ENCODE measurements at places on chromosomes 1 and 21. TPM values are rescaled to one million over a fixed set of nuclear protein-coding genes. Genes with fewer than 3 reads are reported as not detected.

- DNase-seq = peak; percentile 70
Measured at GRCh38 chr21:31901315-31901714, 28.5 kb downstream of the HUNK start.

DNA sequence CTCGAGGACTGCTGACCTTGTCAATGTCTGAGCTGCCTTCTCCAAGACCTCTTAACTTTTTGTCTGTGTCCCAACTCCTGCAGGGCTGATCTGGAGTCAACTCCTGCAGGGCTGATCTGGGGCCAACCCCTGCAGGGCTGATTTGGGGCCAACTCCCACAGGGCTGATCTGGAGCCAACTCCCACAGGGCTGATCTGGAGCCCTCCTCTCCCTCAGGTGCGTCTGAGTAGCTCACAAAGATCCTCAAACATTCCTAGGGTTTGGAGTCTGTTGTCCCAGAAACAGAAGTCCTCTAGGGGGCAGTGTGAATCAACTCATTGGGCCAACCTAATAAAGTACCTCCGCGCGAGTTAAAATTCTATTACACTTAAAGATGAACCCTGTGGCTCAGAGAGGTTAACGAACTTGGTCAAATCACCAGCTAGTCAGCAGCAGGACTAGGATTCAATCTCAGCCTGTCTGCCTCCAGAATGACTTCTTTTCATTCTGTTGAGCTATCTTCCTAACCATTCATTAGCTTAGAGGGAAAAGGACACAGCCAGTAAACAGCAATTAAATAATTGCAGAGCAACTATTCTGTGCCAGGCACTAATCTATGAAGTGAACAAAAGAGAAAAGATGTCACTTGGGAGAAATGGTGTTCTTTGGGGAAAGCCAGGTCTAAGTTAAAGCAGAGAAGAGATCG lies 17.2 kb upstream of the RLF start:
- DNase-seq = peak; percentile 34

- no peak for DNase-seq
Measured at GRCh38 chr1:77392486-77392885, 110.7 kb downstream of the AK5 start.

DNA sequence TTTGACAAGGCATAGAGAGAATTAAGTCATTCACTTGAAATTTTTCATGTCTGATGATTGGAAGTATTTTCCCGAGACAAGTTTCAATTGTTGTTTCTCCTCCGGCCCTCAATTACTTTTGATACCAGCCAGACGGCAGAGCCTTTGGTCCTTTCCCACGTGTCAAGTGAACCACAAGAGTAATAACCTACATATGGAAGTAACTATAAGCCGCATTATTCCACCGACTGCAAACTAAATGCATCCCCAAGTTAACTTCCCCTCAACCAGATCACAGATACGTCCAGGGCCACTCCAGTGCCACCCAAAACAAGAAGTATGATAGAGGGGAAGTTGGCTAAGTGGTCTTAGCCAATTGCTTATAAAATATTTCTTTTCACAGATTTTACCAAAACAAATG lies 20.2 kb downstream of the COLGALT2 start:
- no peak for DNase-seq

GRCh38 chr1:173330149-173330951 lies 123.2 kb upstream of the TNFSF4 start:
- DNase-seq = no peak

- DNase-seq = no peak
Measured at GRCh38 chr1:221910222-221910621, 168.3 kb upstream of the DUSP10 start.

DNA sequence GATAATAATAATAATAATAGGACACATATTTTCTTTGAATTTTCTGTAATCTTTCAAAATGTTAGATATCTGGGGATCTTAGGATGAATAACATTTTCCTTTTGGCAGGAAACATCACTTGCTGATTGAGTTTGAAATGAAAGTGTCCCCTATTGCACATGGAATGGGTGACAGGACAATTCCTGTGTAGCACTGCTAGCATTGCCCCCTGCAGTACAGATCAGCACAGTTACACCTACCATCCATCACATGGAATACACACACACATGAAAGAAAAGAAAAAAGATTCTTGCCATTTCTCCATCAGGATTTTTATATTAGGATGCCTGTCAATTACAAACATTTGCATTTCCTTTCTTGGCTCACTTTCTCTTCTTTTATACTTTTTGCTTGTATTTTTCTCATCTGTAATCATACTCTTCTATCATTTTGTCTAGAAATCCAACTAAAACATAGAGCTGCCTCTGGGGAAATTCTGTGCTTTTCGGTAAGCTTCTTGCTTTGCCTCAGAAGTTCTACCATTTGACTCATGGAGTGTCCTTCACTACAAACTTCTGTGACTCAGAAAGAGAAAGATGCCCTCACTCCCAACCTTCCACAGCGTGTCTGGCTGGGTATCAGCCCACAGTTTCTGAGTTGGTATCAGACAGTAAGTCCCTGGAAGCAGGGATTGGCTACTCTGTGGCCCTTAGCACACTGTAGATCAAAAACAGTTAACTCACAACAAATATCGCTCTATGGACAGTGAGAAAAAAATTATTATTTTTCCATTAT lies 641.2 kb downstream of the PTPRC start:
- DNase-seq = no peak

GRCh38 chr21:30234643-30235042 lies 18.7 kb upstream of the CLDN8 start:
- DNase-seq = no peak

DNA sequence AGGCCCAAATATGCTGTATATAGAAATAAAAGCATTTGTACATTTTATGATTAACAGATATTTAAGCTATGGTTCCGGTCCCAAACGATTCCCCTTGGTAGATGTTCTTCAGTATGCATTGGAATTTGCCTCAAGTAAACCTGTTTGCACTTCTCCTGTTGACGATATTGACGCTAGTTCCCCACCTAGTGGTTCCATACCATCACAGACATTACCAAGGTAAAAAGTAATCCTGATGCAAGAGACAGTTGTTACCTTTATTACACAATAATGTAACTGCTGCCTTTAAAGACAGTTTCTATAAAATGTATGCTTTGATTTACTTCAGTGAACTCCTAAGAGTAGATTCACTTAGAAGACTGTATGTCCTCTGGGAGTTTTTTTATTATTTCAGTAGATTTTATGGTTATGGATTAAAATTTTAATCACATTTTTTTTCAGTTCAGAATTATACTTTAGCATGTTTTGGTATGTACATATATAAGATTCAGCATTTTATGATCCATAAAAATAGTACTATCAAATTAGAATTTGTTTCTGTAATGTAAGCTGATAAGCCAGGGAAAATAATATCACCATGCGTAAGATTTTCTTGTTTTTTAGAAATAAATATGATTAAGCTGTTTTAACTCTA lies 96.5 kb downstream of the USP25 start:
- peak; percentile 70 for DNase-seq

DNA sequence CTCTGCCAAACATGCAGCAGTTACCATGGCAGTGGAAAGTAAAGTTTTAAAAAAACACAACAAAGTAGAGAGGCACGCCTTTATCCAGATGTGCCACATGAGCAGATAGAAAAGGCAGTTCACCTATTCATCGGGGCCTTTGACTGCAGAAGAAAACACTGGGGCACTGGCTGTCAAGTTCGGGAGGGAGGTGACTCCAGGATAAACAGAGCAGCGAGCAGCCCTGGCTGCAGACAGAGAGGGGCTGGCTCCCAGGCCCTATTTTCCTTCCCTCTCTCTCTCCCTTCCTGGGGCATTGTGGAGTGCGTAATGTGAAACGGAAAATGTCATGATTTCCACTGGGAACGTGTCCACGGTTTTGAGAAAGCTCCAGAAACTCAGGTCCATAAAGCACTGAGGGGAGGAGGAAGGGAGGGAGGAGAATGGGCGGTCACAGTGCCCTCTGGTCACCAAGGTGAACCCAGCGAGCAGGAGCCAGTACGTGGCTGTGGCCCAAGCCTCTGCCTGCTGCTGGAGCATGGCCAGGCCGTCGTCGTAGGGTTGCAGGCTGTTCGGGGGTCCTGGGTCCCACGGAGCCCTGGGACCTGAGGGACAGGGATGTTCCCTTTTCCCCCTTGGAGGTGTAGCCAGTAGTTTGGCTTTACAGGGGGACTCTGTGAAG lies 114.7 kb upstream of the IRF2BP2 start:
- no peak for DNase-seq

DNA sequence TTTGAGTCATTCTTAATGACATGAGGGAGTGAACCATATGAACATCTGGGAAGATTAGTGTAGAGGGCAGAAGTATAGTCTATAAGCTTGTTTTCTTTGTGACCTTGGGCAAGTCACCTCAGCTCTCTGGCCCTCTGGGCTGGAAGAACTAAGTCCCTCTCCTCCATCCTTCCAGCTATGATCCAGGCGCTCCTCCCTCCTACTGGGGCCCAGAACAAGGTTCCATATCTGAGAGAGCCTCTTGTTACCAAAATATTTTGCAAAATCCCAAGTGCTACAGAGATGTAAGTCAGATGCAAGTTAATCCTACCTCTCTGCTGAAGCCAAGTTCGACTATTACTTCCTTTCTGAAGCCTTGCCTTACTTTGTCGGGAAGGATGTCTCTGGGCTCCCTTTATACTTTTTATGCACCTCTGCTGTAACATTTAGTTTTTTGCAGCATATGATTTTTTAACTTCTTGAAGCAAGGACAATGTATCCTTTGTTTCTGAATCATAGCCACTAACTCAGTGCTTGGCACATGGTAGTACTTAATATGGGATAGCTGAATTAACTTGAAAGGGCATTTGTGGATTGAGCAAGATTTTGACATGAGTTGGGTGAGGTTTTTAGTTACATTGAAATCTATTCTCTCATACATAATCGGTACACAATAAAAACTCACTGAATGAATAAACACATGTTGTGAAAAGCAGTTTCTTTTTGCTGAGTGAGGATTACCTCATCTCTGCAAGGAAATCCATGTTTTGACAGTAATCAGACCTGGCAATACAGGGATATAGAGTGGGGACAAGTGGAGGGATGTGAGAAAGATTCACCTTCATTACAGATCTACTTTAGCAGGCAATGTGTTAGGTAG lies 54.7 kb upstream of the BEND5 start:
- DNase-seq = no peak

- no peak for DNase-seq
Measured at GRCh38 chr1:207430602-207431001, 23.5 kb upstream of the CR2 start.

DNA sequence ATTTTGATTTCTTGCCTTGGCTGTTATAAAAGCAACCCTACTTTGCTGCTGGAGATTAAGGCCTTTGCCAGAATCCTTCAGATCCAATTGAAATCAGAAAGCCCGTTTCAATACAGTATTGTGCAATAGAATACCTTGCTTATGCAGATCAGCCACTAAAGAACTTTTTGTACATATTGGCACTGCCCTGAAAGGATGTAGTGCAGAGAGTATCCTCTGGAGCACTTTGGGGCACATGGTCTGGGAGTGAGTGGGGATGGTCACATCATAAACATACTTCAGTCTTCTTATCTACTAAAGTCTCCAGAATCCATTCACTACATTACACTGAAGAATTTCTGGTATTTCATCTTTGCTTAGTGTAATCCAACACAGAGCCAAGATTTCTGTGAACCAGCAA lies 189.0 kb downstream of the CENPF start:
- DNase-seq = no peak

- DNase-seq = no peak
Measured at GRCh38 chr21:44535963-44536362, 4.0 kb downstream of the KRTAP10-1 start.

DNA sequence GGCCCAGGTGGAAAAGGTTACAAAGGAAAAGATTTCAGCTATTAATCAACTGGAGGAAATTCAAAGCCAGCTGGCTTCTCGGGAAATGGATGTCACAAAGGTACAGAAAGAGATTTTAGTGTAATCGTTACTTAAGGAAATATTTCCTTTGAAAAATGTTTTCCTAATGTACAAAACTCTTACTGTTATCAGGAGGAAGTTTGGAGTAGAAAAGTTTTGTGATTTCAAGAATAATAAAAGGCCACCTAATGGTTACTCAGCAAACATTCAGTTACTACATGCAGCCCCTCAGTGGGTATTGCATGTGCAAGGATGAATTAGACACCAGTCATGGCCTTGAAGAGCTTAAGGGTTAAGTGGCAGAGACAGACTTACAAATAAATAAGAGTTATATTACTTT lies 85.2 kb downstream of the SDCCAG8 start:
- DNase-seq = no peak

- no peak for DNase-seq
Measured at GRCh38 chr1:11308699-11309224, 35.8 kb downstream of the UBIAD1 start.

DNA sequence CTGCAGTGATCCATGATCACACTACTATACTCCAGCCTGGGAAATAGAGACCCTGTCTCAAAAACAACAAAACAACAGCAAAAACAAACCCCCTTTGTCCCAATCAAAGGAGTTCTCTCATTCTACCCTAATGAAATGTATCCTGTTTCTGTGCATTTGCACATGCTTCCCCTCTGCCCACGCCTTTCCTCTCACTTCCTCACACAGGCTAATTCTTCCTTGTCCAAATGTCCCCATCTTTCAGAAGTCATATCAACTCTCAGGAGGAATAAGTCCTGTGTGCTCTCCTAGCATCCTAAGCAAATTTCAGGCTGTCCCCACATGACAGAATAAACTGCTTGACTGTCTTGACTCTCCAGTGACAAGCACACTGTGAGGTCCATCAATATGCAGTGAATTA lies 8.1 kb upstream of the ATP1B1 start:
- DNase-seq = no peak

DNA sequence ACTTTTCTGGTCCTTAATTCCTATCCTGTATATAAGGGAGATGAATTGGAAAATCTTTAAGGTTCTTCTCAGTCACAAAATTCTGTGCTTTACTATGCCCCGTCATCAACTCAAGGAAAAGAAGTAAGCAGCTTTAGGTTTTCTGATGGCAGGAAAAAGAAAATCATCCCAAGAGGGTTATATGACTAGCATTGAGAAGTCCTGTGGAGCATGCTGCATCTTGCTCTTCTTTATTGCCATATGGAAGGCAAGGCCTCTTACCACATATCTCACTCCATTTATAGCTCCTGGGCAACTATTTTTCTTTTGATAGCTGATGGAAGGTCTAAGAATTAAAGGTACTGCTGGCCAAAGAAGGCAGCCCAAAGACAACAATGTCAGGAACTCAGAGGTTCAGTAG lies 552.5 kb downstream of the DPYD start:
- no peak for DNase-seq

GRCh38 chr1:35222322-35223083 lies 29.6 kb upstream of the SFPQ start:
- peak; percentile 31 for DNase-seq

- DNase-seq = no peak
Measured at GRCh38 chr1:4612991-4613390, 41.4 kb upstream of the AJAP1 start.

- DNase-seq = no peak
Measured at GRCh38 chr1:241606544-241606943, 33.6 kb downstream of the CHML start.

- no peak for DNase-seq
Measured at GRCh38 chr1:94803106-94803505, 17.1 kb upstream of the SLC44A3 start.

The BATF3 gene
- 3.0 TPM for polyA plus RNA-seq

The ZNF683 gene
- 0.27 TPM for polyA plus RNA-seq

The HRNR gene
- 0.12 TPM for polyA plus RNA-seq

The CCDC24 gene
- 23.4 TPM for polyA plus RNA-seq

The OLFML3 gene
- 54.9 TPM for polyA plus RNA-seq

The CYP4B1 gene
- polyA plus RNA-seq = 2.3 TPM

The PADI2 gene
- 19.3 TPM for polyA plus RNA-seq

The INAVA gene
- 101 TPM for polyA plus RNA-seq

The IPP gene
- polyA plus RNA-seq = 16.8 TPM

The BRDT gene
- not detected for polyA plus RNA-seq

The PPP1R15B gene
- 46.4 TPM for polyA plus RNA-seq

The RNU1-4 gene
- polyA plus RNA-seq = 3.2 TPM

The FCRL6 gene
- polyA plus RNA-seq = 0.69 TPM

The HECTD3 gene
- 55.0 TPM for polyA plus RNA-seq

The PLPP3 gene
- 74.8 TPM for polyA plus RNA-seq
